Activated naive CD4-positive, alpha-beta T cell treated with anti-CD3 and anti-CD28 coated beads, Interleukin-2, amount 50 U/mL, for 72 hours (primary cell): ENCODE measurements at places on chromosomes 12 and 14.

DNA sequence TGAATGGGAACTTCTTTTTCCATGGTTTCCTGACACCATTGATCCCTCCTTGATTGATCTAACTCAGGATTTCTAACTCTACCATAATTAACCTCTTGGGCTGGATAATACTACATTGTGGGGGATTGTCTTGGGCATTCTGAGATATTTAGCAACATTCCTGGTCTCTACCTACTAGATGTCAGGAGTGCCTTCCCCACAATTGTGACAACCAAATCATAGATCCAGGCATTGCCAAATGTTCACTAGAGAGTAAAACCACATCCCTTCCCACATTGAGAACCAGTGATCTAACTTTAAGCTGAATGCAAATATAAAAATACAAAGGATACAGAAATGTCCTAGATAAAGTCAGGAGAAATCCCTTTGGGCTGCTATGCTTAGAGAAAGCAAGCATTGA, 36.9 kb upstream of the CCDC198 start:
- DNase-seq: no peak

GRCh38 chr12:68673788-68674187, 13.0 kb upstream of the NUP107 start:
- no peak for DNase-seq

GRCh38 chr12:67047634-67048033, 221.5 kb upstream of the CAND1 start:
- DNase-seq: no peak

DNA sequence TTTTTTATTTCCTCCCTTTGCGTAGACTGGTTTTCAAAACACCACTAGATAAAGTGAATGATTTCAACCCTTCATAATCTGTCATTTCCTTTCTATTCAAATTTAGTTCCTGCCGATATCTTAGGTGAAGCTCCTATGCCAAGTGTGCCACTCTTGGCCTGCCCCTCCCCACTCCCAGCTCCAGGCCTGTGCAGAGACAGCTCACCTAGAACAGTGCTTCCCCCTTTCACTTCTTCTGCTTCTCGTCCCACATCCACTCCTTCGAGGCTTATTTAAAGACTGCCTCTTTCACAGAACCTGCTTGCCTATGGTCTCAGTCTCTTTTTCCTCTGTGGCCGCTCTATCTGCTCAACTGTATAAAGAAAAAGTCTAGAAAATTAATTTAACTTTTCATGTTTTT, 473.8 kb downstream of the RAD51B start:
- DNase-seq: no peak

GRCh38 chr12:93565760-93566159, 6.7 kb upstream of the SOCS2 start:
- no peak for DNase-seq

- peak; percentile 51 for DNase-seq
Measured at GRCh38 chr12:113088971-113089756, 32.6 kb downstream of the DTX1 start.

GRCh38 chr14:99350751-99351150, 78.8 kb upstream of the BCL11B start:
- no peak for DNase-seq

- no peak for DNase-seq
Measured at GRCh38 chr12:52026263-52026662, 19.5 kb downstream of the TAMALIN start.

- no peak for DNase-seq
Measured at GRCh38 chr12:127300753-127301152, 966.2 kb upstream of the TMEM132C start.

DNA sequence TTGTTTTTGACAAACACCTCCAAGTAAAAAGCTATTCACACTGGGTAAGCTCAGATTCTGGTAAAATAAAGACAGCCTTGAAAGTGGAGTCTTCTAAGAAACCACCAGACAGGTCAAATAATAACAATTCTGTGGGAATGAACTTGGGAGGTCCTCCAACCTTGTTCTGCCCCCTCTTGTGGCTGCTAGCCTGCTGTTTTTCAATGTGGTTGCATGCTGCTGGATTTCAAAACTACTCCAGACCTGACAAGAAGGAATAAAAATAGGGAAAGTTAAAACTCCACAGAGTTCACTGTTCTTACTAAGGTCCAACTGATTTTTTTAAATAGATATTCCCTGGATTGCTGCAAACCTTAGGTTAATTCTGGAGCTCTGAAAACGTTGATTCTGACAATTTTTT, 32.2 kb upstream of the RIN3 start:
- DNase-seq: no peak
